WERI-Rb-1 (cell line): ENCODE measurements at places on chromosomes 5 and 9.

DNA sequence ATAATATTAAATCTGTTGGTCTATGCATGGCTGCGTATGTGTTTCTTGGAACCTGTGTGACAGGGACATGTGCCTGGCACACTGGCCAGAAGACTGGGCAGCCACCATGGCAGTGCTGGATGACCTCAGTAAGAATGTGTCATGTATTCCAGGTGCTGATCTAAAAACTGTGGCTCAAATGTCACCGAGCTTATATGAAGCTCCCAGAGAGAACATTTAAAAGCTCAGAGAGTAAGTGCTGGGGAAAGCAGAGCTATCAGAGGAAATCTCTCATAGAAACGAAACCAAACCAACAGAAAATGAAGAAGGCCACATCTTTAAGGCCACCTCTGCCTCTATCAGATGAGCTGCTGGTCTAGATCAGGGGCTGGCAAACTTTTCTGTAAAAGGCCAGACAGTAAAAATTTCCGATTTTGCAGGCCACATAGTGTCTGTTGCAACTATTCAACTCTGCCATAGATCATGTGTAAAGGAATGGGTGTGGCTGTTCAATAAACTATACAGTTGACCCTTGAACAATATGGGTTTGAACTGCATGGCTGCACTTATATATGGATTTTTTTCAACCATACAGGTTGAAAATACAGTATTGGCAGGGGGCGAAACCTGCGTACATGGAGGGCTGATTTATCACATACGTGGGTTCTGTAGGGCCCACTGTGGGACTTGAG is 31.8 kb downstream of the TSTD2 start:
- no peak for DNase-seq

GRCh38 chr5:57172466-57173318 is 1.2 kb upstream of the GPBP1 start:
- DNase-seq = no peak

- DNase-seq = no peak
Measured at GRCh38 chr9:126647585-126648411, 34.1 kb downstream of the LMX1B start.

- no peak for DNase-seq
Measured at GRCh38 chr9:134458207-134459108, 132.2 kb downstream of the RXRA start.

- no peak for DNase-seq
Measured at GRCh38 chr5:170104710-170105109, 987 bp upstream of the FOXI1 start.

- DNase-seq = peak; percentile 81
Measured at GRCh38 chr9:133635098-133635497, 1.1 kb upstream of the DBH start.

DNA sequence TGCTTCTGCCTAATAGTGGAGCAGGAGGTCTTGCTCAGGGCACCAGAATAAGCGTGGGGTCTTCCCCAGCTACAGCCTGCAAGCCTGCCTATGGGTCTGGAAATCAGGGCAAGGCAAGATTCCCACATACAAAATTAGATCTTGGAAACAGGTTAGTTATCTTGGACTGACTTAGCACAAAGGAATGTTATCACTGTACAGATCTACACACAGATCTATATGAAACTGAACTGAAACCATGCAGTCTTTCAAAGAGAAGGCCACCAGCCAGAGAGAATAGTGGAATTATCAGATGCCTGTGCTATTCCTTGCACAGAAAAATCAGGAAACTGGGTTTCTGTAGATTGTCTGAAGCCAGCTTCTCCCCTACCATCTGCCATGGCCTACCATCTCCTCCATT is 585.7 kb downstream of the ACTL7B start:
- DNase-seq = no peak

DNA sequence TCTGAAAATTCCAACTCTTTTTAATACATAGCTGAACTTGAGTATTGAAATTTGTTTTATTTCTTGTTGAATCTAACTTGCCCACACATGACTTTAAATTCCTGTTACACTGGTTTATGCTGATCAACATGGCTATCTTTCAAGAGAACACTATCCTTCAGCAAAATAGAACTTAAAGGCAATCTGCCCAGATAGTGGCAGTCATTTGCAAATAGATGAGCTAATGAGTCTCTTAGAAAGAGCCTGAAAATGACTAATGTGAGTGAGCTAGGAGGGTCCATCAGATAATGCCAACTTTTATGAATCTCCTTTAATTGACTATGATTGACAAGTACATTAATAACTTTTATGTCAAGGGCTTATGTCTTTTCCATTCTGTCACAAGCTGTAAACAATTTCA is 1360.8 kb upstream of the C9orf72 start:
- no peak for DNase-seq

GRCh38 chr5:83517072-83517687 is 45.6 kb downstream of the VCAN start:
- no peak for DNase-seq

GRCh38 chr5:17305964-17306725 is 88.7 kb downstream of the BASP1 start:
- DNase-seq = no peak

DNA sequence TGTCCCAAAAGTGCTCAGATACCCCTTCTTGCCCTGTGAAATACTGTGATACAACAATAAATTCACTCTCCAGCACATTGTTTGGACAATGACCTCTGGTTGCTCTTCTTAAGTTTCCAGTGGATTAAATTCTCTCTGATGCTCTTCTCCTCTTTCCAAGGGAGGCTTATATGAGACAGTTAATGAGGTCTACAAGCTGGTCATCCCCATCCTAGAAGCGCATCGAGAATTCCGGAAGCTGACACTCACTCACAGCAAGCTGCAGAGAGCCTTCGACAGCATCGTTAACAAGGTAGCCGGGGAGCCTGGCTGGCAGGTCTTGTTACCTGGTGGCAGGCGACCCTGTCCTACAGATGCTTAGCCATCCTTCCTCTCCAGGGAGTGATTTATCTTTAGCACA is 226.5 kb downstream of the DOCK8 start:
- no peak for DNase-seq

DNA sequence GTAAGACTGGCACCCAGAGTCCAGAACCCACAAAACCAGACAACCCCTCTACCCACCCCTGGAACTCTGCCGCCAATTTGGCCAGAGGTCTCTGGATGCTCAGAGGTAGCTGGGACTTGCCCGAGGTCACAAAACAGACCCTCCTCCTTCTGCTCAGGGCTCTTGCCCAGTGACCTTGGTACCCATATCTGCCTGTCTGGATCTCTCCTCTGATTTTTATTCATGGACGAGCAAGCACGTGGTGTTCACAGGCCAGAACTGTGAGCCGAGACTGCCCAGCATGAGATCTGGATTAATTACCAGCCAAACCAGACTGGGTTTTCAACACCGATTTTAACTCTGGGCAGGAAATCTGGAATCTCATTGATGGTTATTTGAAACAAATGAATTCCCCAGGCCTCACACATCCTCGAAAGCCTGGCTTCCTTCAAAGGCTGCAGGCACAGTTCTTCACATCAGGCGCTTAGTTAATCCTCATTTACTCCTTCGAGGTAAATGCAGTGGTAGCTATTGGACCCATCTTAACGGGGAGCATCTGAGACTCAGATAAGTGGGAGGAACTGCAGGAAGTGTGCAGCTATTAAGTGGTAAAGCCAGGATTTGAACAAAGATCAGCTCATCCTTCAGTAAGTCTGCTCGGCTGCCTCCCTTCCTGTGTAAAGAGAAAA is 21.4 kb downstream of the COL27A1 start:
- peak; percentile 58 for DNase-seq

- no peak for DNase-seq
Measured at GRCh38 chr5:104048231-104048630, 485.6 kb upstream of the NUDT12 start.
